D341Med (cell line): ENCODE measurements at places on chromosomes 2 and 18.

- no peak for DNase-seq
Measured at GRCh38 chr2:196380098-196380497, 208.7 kb upstream of the STK17B start.

DNA sequence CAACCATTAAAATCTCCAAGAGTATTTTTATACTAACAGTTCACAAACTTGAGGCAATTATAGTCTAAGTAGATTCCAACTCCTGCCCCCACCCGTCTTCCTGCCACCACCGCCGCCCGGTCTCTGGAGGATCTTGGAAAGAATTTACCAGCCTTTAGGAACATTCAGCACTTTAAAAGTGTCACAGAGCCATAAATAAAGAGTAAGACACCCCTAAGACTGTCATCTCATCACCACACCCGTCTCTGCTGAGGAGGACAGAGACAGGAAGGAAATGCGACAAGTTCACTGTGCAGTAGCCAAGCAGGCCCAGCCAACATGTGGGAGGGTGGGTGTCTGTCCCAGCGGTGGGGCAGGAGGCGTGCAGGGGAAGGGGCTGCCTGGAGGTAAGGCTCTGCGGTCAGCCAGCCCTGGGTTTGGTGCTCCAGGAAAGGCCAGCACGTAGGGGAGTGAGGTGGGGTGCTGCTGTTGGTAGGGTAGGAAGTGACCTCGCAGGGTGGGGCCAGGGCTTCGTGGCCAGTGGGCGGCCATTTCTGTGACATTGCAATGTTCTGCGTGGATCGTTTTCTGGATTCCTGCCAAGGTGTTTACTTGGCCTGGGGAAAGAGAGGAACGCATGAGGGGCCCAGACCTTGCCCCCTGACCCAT lies 111.6 kb downstream of the FAM210A start:
- DNase-seq = no peak

- no peak for DNase-seq
Measured at GRCh38 chr18:5287854-5288253, 7.7 kb downstream of the ZBTB14 start.

- no peak for DNase-seq
Measured at GRCh38 chr2:218194880-218195279, 22.1 kb upstream of the ARPC2 start.

- no peak for DNase-seq
Measured at GRCh38 chr2:691821-692761, 14.9 kb upstream of the TMEM18 start.

- DNase-seq = no peak
Measured at GRCh38 chr2:191580581-191580980, 97.4 kb upstream of the NABP1 start.

DNA sequence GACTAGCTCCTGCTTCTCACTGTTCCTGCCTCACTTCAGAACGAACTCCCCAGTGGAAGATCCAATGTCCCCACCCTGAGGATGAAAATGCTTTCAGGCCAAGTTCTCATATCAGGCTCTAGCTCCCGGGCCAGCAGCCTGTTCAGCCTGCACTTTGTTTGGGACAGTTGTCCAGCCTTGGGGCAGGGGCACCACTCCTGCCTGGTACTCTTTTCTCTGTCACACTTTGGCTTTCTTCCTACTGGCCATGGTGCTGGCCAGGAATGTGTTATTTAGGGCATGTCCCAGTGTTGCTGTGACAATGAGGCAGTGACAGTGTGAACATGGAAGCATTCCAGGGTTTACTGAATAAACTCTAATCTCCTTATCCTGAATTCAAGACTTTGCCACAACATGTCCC lies 154.1 kb downstream of the GALNT14 start:
- DNase-seq = no peak

DNA sequence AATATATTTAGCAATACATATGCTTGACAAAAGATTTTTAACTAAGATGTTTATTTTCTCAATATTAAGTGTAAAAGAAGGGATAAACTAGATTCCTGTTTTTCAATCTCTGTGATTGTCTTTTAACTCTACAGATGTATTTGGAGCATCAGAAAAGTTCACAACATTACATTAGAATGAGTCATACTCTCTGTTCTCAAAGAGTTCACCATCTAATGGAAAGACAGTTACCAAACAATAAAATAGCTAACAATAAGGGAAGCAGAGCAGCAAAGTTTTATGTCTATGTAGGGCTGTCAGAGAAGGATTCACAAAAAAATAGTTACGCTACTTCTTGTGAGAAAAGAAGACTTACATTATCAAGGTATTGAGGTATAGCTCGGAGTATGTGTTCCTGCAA lies 109.2 kb upstream of the MAP2 start:
- DNase-seq = no peak

GRCh38 chr2:8680822-8681760 lies 765 bp upstream of the ID2 start:
- peak; percentile 51 for DNase-seq

DNA sequence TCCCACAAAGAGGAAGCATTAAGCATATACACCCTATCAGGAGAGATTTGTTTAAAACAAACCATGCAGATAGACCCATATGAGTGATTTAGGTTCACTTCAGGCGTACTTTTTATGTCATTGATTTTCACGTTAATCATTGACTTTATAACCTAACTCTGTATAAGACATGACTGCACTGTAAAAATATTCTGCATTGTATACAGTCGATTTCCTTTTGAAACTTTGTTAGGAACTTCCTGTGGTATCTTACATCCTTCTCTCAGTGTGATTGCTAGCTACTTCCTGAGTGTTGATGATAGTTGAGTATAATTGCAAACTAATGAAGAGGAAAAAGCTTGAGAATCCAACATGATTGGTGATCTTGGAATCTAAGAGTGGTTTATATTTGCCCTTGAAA lies 69.4 kb downstream of the XIRP2 start:
- DNase-seq = no peak

GRCh38 chr2:29130295-29130694 lies 15.1 kb downstream of the CLIP4 start:
- DNase-seq = no peak

DNA sequence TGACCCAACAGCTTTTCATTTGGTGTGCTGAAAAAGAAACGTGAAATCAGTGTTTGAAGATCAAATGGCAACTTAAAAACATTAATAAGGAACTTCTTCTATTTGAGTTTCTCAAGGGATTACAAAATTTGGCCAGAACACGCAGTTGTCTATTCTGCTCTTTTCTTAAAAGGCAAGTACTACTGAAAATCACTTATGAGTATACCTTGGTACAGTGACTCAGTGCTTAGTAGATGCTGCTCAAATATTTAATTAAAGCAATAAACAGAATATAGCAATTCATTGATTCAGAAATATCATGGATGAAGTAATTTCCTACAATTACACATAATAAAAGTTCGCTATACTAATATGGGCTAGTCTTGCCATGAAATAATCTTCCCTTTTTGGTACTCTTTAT lies 38.2 kb upstream of the MCM6 start:
- DNase-seq = no peak

GRCh38 chr2:42659609-42660008 lies 91.2 kb downstream of the MTA3 start:
- no peak for DNase-seq

DNA sequence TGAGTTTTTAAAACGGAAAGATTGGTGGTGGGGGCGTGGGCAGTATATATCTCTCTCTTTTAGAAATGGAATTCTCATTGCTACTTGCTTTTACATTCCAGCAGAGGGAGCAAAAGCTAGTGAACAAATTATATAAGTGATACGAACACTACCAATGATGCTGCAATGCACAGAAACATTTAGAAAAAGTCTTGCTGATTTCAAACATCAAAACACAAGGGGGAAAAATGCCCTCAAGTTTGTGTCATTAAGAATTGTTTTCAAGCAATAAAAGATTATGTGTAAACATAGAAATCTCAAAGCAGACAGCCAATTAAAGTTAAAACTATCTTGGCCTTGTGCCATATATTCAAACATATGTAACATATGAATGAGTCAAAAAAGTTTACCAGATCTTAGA lies 296.3 kb upstream of the KCNJ3 start:
- peak; percentile 37 for DNase-seq

GRCh38 chr2:25699216-25699615 lies 25.8 kb upstream of the DTNB start:
- no peak for DNase-seq

DNA sequence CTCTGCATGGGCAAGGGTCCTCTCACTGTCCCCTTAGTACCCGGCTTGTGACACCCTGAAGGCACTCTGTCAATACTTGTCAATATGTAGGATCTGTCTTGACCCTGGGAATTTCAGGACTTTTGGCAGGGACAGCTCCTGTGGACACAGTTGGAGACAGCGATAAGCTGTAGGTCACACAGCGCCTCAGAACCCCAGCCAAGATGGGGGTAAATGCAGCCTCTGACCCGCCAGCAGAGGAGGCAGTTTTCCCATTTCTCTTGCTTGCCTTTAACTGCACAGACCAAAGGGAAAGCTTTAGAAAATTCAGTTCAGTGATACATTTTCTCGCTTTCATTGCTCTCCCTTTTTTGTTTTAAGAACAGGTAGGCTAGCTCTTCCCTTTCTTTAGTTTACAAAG lies 54.8 kb upstream of the KLHL29 start:
- peak; percentile 43 for DNase-seq

GRCh38 chr2:170095380-170095779 lies 82.6 kb upstream of the MYO3B start:
- DNase-seq = no peak

DNA sequence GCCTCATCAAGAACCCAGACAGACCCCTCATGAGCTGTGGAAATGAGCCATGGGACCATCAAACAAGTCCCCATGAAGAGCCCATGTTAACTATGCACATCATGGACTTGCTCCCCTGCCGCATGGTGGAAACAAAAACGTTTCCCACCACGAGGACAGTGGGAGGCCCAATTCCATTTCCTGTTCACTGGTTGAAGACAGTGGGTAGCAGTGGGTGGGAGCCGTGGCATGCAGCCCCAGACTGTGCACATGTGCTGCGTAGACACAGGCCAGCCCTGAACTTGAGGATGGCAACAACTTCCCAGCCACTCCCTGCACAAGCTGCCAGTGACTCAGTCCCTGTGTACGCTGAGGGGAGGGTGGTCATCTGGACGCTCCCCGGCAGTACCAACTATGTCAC lies 108.4 kb upstream of the LMAN1 start:
- DNase-seq = no peak

DNA sequence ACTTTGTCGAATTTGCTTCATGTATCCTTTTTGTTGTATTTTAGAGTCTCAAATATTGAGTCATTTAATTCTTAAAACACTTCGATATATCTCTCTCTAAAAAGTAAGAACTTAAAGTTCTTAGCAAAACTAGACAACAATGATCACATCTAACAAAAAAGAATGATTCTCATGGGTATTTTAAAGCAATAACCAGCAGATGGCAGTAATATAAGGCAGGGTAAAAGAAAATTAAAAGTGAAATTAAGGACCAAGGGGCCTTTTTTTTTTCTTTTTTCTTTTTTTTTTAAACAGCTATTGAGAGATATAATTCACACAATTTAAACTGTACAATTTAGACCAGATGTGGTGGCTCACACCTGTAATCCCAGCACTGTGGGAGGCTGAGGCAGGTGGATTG lies 9.9 kb upstream of the AOX1 start:
- no peak for DNase-seq

- no peak for DNase-seq
Measured at GRCh38 chr2:45907592-45907991, 256.1 kb downstream of the PRKCE start.

DNA sequence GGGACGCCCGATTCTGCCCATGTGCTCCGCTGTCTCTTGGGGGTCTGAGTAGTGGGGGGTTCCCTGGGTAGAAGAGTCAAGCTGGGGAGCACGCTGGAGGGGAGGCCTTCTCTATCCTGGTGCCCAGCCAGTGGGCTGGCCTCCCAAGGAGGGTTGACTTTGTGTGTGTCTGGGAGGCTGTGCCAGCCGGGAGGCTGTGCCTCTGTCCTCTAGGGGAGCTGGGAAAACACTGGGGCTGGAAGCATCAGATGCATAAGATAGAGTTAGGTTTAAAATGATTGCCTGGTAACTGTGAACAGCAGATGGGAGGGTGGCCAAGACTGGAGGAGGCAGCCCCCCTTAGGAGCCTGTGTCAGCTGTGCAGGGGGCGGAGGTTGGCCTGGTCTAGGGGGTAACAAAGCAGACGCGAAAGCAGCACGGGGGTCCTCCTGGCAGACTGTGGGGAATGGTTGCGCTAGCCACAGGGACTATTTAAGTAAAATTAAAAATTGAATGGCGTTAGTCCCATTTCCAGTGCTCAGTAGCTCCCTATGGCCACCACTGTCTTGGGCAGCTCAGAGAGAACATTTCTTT lies 1.3 kb downstream of the ING5 start:
- DNase-seq = no peak

DNA sequence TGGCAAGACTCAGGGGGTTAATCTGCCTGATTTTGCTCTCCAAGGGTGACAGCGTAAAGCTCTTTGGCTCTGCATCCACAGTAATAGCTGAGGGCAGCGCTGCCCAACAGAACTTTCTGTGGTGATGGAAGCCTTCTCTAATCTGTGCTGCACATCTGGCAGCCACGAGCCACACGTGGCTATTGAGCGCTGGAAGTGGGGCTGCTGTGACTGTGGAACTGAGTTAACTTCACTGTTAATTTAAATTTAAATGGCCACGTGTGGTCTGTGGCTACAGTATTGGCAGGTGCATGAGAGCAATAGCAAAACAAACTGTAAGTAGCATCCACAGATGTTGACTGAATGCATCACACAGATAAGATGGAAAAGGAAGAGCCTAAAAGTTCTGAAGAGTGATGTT lies 47.3 kb upstream of the TMEM200C start:
- DNase-seq = no peak

DNA sequence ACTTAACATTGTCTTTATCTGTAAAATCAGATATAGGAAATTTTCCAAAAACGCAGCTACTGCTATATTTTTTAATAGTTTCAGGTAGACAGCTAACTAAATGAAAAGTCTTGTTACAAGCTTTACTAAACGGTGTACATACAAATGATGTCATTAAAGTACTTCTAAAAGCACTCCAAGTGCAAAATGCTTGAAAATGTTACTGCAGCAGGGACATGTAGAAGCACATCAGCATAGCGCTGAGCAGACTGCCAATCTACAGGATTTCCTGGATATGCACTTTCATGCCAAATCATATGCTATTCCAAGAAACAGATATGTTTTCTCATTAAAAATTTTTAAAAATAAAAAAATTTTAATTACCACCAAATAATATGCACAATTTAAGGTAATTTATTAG lies 61.7 kb downstream of the SMAD2 start:
- no peak for DNase-seq

GRCh38 chr2:240963868-240964703 lies 34.3 kb upstream of the SNED1 start:
- DNase-seq = no peak

DNA sequence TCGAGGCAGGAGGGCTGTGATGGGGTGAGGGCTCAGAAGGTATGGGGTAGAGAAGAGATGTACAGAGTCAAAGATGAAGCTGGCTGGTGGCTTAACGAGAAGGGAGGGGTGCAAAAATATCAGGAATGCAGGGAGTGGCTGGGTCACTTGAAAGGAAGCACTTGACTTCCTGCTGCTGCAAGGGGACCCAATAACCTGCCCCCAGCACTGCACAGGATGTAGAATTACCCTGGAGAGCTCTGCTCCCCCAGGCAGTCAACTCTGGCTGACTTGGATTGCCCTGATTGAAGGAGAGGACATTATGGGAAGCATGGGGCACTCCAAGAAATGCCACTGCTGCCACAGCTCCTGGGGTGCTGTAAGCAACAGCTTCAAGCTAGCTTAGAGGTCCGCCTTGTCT lies 41.8 kb downstream of the CFAP221 start:
- DNase-seq = no peak

- DNase-seq = no peak
Measured at GRCh38 chr2:136386046-136386445, 268.1 kb upstream of the CXCR4 start.

- no peak for DNase-seq
Measured at GRCh38 chr2:33093283-33093993, 146.7 kb downstream of the LTBP1 start.

GRCh38 chr2:192218377-192218776 lies 23.6 kb upstream of the TMEFF2 start:
- no peak for DNase-seq
